Testis (tissue), 5 donors: ENCODE measurements at places on chromosomes 3 and 15.

GRCh38 chr15:76753131-76753530 is 152.0 kb downstream of the SCAPER start:
- no peak overlapping the region for H3K27ac ChIP-seq
- H3K27me3 ChIP-seq: no peaks in the 10 kb centered on the region
- no peak overlapping the region for H3K4me3 ChIP-seq
- H3K4me1 ChIP-seq: no peaks in the 10 kb centered on the region

DNA sequence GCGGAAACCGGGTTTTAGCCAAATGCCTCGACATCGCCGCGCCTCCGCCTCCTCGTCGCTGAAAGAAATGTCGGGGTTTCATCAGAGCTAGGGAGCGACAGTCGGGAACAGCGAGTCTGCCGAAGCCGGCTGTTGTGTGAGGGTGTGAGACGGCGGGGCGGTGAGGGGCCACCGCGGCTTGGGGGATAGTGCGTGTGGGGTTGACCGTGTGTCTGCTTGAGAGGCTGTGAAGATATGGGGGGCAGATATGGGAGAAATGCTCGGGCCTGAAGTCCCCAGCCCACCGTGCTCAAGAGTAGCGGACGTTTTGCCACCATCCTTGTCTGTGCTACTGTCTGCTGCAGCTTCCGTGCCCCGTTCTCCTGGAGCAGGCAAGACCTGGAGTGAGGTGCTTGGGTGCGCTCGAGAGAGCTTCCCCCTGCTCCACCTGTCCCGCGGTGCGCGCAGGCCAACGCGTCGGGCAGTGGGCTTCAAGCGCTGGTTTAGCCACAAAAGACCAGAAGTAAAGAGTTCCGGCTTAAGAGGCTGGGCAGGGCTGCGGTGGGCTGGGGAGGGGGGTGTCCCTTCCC is 716 bp upstream of the ISLR2 start:
- H3K4me1 ChIP-seq: peaks cover 21% of the 10 kb centered on the region
- no peak for DNase-seq
- no peak overlapping the region for H3K4me3 ChIP-seq

GRCh38 chr15:49215768-49216739 is 46.0 kb downstream of the GALK2 start:
- H3K27me3 ChIP-seq: no peaks in the 10 kb centered on the region
- H3K36me3 ChIP-seq: no peaks in the 10 kb centered on the region
- no peak for DNase-seq
- H3K4me3 ChIP-seq: no peak overlapping the region

GRCh38 chr3:195183071-195183776 is 87.7 kb downstream of the XXYLT1 start:
- H3K27ac ChIP-seq: no peak overlapping the region
- H3K4me3 ChIP-seq: no peak overlapping the region
- no peak for DNase-seq
- no peaks in the 10 kb centered on the region for H3K36me3 ChIP-seq

DNA sequence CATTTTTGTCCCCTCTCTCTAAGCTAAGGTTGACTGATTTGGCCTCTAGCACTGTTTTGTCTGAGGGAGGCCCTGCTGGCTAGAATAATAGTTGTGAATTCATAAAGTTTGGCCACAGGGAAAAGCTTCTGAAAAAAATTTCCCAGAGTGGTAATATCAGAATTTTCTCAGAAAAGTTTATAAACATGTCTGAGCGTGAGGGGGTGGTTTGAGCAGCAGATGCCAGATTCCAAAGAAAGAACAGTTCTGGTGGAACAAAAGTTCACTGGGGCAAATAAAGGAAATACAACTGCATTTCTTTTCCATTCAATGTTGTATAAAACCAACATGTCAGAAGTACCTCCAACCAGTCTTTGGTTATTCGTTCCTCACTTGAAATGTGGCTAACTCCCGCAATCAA is 61.2 kb downstream of the CLDN1 start:
- peaks cover 7% of the 10 kb centered on the region for H3K4me1 ChIP-seq
- no peaks in the 10 kb centered on the region for H3K36me3 ChIP-seq
- no peaks in the 10 kb centered on the region for H3K27me3 ChIP-seq
- no peak overlapping the region for H3K4me3 ChIP-seq

GRCh38 chr3:64027658-64028057 is 4.4 kb upstream of the PSMD6 start:
- H3K27me3 ChIP-seq: no peaks in the 10 kb centered on the region
- H3K4me1 ChIP-seq: peaks cover 4% of the 10 kb centered on the region
- no peak for DNase-seq
- H3K4me3 ChIP-seq: no peak overlapping the region
- no peaks in the 10 kb centered on the region for H3K36me3 ChIP-seq

DNA sequence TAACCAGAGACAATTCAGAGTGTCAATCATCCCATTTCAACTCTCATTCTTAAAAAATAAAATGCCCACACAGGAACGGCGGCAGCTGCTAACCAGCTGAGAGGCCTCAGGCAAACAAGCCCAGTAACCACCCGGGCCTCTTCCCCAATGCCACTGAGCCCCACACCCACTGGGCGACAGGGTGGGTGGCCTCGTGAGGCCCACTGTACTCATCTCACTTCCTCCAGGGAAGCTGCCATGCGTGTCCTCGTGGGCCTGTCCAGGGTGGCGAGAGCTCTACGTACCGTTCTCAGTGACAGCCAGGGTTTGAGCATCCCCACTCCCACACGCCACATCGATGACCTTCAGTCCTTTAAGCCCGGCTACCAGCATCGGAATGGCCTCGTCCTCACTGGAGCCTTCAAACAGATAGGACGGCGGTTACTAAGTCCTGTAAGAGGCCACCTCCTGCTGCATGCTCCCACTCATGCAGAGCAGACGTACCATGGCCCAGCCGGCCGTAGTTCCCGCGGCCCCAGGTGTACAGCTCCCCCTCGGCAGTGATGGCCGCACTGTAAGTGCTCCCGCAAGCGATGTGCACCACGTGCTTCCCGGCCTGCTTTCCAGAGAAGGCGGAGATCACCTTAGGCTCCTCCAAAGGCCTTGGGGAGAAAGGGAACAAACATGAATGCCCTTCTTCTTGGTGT is 56.5 kb downstream of the HERC2 start:
- no peak for DNase-seq
- no peak overlapping the region for H3K27ac ChIP-seq
- H3K4me3 ChIP-seq: no peak overlapping the region

DNA sequence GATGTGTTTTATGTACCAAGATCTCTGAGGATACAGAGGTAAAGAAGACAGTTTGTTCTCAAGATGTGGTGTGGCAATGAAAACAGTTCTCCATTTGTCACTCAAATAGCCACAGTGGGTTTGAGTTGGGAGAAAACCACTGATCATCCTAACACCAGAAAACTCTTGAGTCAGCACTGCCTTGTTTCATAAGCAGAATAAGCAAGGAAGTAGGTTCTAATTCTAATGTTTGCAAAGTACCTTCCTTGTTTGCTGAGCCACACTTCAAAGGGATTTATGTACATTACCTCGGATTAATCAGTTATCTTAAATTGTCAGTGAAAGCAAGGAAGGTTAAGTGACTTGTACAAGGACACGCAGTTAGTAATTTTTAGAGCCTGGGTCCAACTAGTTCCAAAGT is 107.8 kb upstream of the BOC start:
- no peaks in the 10 kb centered on the region for H3K4me1 ChIP-seq
- no peaks in the 10 kb centered on the region for H3K27me3 ChIP-seq
- H3K4me3 ChIP-seq: no peak overlapping the region
- no peaks in the 10 kb centered on the region for H3K36me3 ChIP-seq

DNA sequence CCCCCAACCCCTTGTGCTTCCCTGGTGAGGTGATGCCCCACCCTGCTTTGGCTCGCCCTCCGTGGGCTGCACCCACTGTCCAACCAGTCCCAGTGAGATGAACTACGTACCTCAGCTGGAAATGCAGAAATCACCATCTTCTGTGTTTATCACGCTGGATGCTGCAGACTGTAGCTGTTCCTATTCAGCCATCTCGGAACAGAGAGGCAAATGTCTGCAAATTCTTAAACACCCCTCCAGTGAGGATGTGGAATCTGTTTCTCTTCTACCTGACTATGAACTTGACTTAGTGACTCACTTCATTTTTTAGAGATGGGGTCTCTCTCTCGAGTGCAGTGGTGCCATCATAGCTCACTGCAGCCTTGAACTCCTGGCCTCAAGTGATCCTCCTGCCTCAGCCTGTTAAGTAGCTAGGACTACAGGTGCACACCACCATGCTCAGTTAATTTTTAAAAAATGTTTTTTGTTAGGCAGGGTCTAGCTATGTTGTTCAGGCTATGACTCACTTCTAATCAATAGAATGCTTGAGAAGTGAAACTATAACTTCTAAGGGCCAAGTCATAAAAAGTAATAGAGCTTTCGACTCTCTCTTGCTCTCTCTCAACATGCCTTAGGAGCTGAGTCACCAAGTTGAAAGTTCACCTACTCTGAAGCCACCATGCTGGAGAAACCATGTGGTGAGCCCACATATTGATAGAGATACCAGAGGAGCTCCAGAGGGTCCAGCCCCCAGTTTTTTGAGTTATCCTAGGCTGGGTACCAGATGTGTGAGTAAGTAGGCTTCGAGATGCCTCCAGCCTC is 11.5 kb upstream of the PARP14 start:
- DNase-seq: no peak
- no peaks in the 10 kb centered on the region for H3K27me3 ChIP-seq
- no peak overlapping the region for H3K27ac ChIP-seq
- no peaks in the 10 kb centered on the region for H3K4me1 ChIP-seq
- H3K36me3 ChIP-seq: no peaks in the 10 kb centered on the region
- no peak overlapping the region for H3K4me3 ChIP-seq

DNA sequence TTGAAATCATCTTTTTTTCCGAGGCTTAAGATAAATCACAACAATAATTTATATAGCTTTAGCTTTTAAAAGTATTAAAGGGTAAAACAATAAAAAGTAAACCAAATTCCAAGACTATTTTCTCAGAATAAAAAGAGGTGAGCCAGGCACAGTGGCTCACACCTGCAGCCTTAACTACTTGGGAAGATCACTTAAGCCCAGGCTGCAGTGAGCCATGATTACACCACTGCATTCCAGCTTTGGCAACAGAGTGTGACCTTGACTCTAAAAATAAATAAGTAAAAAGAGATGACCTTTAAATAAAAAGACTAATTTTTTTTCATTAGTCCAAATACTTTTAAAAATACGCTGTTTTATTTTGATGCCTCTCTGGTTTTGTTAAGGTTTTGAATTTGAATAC is 54.4 kb downstream of the C3orf80 start:
- H3K36me3 ChIP-seq: no peaks in the 10 kb centered on the region
- H3K4me1 ChIP-seq: no peaks in the 10 kb centered on the region
- no peaks in the 10 kb centered on the region for H3K27me3 ChIP-seq
- H3K4me3 ChIP-seq: no peak overlapping the region
- H3K27ac ChIP-seq: no peak overlapping the region
- DNase-seq: no peak

GRCh38 chr3:99536555-99537314 is 101.7 kb upstream of the COL8A1 start:
- peaks cover 4% of the 10 kb centered on the region for H3K4me1 ChIP-seq
- no peaks in the 10 kb centered on the region for H3K27me3 ChIP-seq
- no peaks in the 10 kb centered on the region for H3K36me3 ChIP-seq
- no peak for DNase-seq

DNA sequence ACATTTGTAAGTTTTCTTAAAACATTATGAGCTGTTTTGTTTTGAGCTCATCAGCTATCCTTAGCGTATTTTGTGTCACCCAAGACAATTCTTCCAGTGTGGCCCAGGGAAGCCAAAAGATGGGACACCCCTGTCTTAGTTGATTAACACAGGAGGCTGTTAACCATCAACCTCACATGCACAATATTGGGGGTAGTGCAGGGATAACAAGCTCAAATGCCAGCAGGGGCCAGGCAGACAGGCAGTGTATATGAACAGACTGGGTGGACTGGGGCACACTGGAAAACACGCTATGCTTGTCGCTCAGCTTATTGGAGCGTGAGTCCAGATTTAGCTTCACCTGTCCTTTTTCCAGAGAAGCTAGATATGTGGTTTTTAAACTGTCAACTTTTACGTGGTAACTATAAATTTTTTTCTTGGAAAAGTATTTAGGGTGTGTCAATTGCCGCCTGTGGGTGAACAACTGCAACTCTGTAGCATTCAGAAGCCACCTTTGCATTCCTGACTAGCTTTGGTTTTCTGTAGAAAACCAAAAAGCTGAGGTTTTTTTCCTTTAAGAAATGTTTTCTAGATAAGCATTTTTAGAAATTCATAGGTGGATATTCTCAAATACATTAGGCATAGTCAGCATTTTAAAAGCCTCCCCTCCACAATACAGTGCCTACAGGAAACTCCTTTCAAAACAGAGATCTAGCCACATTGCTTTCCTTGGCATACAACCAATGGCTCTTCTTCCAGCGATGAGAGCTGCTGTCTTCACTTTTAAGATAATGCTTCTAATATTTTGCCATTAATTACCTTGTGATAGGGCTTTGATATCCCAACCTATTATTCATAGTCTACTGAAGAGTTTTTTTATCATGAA is 14.6 kb downstream of the PSMD6 start:
- H3K4me1 ChIP-seq: peaks cover 7% of the 10 kb centered on the region
- H3K27ac ChIP-seq: no peak overlapping the region
- no peaks in the 10 kb centered on the region for H3K36me3 ChIP-seq
- H3K27me3 ChIP-seq: no peaks in the 10 kb centered on the region
- DNase-seq: no peak
- no peak overlapping the region for H3K4me3 ChIP-seq

DNA sequence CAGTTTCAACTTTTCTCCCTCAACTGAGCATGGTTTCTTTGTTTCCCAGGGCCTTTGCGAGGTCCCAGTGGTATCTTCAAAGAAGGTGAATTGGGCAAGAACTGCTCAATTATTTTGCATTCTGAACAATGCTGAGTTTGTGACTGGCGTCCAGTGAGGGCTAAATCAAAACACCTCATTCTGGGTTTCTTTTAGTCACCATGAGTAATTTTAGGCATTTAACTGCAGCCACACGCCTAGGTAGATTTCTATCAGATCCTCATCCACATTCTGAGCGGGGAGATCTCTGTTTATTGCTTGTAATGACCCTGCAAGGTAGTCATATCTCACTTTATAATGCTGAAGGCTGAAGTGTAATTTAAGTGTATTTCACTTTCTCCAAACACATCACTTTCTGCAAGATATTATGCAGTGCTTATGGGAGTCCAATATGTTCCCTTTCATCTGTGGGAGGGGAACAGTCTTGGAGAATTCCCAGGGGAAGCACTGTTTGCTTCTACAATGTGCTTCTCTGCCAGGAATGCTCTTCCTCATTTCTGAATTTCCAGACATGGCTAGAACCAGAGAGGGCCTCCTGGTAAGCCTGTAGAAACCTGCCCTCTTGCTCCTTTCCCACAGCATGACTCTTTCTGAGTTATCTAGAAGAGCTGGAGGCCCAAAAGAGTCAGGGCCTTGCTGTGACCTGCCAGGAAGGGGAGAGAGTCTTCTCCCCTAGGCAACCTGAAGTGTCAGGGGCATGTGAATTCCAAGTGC is 91.7 kb downstream of the FRMD4B start:
- no peak overlapping the region for H3K27ac ChIP-seq
- peaks cover 12% of the 10 kb centered on the region for H3K4me1 ChIP-seq
- no peak overlapping the region for H3K4me3 ChIP-seq
- no peak for DNase-seq
- H3K27me3 ChIP-seq: no peaks in the 10 kb centered on the region
- H3K36me3 ChIP-seq: no peaks in the 10 kb centered on the region

DNA sequence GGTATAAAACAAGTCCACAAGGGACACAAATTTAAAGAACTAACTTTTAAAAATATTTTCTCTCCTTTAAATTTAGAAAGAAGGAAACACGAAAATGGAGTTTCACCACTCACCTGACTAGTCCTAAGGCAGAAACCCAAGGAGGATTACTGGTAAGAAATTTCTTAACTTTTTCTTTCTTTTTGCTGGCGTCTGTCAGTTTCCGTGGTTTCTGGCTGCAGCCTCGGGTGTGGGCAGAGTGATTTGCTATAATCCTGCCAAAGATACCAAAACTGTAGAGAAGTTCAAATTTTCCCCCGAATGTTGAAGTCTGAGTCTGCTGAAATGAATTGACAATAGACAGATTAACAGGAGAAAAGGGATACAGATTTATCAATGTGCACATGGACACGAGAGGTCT is 843.6 kb upstream of the ALCAM start:
- H3K36me3 ChIP-seq: no peaks in the 10 kb centered on the region
- DNase-seq: no peak
- H3K27me3 ChIP-seq: no peaks in the 10 kb centered on the region
- H3K27ac ChIP-seq: no peak overlapping the region
- no peak overlapping the region for H3K4me3 ChIP-seq
